ENCODE measurements at places on chromosomes 4 and X. TPM values are rescaled to one million over a fixed set of nuclear protein-coding genes. Genes with fewer than 3 reads are reported as not detected.

Gene CFAP99
- total RNA-seq = not detected

Gene CXXC4
- total RNA-seq = 0.05 TPM

Gene CXCL3
- 21.2 TPM for total RNA-seq

Gene DDX3X
- 235 TPM for total RNA-seq

Gene SPANXC
- total RNA-seq = not detected

Gene PRDM8
- 0.73 TPM for total RNA-seq

Gene FAM149A
- 1.2 TPM for total RNA-seq

Gene PABPC4L
- 2.0 TPM for total RNA-seq

Gene MORC4
- 16.3 TPM for total RNA-seq

Gene SMIM9
- total RNA-seq = not detected

Gene FAM47E
- not detected for total RNA-seq

- no peak for DNase-seq
Observed at GRCh38 chr4:48262926-48263325, 6.7 kb downstream of the TEC start.

GRCh38 chrX:31038575-31039326 lies 33.1 kb downstream of the FTHL17 start:
- DNase-seq = no peak

GRCh38 chr4:150415213-150415612 lies 166.7 kb upstream of the MAB21L2 start:
- DNase-seq = no peak

- no peak for DNase-seq
Observed at GRCh38 chr4:4308800-4309441, 18.9 kb downstream of the ZBTB49 start.

- no peak for DNase-seq
Observed at GRCh38 chr4:125620066-125620860, 305.5 kb downstream of the FAT4 start.

GRCh38 chrX:23732704-23733103 lies 10.4 kb downstream of the ACOT9 start:
- DNase-seq = no peak

GRCh38 chr4:8175686-8176085 lies 17.1 kb upstream of the ABLIM2 start:
- no peak for DNase-seq

DNA sequence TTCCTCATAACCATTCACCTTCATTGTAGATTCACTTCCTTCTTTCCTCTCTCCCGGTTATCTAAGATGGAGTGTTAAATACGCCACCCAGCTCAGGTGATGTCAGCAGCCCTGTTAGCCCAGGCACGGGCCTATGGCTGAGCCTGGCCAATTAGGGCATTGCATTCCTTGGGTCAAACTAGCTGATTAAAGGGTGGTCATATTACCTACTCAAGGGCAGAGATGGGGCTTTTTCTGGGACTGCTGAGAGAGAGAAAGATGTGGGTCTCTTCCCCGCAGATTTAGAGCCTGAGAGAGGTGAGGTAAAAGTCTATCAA lies 39.9 kb upstream of the AFAP1 start:
- DNase-seq = no peak

DNA sequence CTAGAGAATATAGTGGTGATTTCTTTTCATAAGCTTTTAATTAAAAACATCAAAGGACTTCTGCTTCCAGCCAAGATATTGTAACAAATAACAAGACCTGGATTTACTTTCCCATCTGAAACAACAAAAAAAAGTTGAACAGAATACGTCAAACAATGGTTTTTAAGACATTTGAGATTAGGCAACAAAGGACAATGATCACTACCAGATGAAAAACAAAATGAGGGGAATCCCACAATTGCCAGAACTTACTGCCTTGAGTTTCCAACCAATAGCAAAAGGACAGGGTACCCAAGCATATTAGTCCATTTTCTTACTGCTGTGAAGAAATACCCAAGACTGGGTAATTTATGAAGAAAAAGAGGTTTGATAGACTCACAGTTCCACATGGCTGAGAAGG lies 341.4 kb upstream of the INTU start:
- no peak for DNase-seq

DNA sequence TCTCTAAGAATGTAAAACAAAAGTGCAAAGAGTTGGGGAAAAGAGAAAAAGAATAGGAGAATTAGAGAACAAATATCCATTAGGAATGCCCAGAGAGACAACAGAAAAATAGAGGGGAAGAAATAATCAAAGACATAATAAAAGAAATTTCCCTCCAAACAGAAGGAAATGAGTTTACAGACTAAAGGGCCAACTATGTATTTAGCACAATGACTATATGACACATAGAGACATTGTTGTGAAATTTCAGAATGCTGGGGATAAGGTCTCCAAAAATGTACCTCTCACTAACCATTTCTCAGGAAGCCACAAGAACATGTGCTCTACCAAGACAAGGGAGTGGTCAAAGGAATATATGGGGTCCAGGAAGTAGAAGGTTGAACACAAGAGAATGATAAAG lies 121.0 kb upstream of the ACSL4 start:
- no peak for DNase-seq

DNA sequence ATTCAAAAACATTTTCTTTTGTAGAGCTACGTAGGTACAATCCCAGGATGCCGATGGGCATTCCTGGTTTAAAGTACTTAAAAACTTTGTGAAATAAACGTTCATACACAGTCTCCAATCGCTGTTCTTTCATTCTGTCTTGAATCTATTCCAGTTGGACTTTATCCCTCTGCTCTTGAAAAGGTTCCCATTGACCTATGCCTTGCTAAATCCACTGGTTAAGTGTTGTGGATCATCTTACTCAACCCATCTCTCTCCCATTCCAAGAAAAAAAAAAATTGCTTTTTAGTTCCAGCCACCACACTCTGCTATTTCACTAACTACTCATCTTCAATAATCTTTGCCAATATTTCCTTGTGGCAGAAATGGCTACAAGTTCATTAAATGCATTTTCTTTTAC lies 542.3 kb upstream of the GRIA3 start:
- DNase-seq = no peak

GRCh38 chr4:22553560-22553959 lies 37.7 kb upstream of the ADGRA3 start:
- no peak for DNase-seq

- DNase-seq = no peak
Observed at GRCh38 chr4:153512952-153513500, 46.9 kb downstream of the TMEM131L start.

DNA sequence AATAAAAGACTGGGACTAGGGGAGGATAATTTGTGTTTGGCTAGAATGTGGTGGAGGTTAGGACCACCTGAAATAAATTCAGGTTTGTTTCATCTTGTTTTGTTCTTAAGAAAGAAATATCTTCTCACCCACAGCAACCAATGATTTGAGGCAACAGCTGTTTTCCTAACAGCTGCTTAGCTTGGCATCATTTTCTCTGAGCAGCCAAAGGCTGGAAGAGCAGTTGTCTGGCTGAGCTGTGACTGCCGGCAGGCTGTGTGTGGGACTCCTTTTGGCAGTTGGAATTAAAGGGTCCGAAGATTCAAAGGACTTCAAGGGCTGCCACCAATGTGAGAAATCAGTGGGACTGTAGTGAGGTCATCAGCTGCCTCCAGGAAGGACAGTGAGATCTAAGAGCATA lies 5.0 kb downstream of the TRIM75 start:
- no peak for DNase-seq

DNA sequence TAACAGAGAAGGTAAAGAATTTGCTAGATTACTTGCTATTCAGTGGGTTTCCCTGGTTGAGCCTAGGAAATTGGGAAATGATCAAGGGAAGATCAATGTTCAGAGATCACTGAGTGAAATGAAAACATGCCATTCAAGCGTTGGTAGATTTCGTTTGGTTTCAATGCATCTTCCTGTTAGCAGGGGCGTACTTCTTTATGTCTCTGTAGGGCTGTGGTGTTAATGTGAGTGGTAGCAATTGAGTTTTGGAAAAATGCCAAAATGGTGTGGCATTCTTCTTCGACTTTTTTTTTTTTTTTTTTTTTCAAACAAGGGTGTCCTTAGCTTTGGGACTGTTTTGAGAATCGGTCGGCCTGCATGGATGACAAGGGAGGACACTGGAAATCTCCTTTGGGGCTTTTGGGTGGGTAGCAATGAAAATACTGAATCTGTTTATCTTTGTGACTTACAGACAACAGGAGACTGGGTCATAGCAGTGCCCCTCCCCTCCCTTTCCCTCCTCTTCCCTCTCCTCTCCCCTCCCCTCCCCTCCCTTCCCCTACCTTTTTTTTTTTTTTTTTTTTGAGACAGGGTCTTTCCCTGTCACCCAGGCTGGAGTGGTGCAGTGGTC lies 50.4 kb downstream of the SPRY1 start:
- no peak for DNase-seq

DNA sequence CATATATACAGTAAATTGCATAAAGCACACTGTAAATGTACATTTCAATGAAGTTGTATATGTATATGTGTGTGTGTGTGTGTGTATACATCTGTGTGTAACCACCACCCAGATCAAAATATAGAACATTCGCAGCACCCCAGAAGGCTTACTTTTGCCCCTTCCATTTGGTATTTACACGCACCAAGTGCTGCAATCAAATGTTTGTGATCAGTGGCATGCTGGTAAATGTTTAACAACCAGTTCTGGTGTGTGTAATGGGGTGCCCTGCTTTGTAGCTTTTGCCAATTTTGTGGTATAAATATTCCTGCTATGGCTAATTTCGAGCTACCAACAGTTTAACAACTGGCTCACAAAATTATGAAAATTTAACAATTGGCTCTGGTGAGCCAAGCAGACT lies 101.3 kb downstream of the RTL5 start:
- DNase-seq = no peak

- DNase-seq = no peak
Observed at GRCh38 chr4:89767924-89768323, 69.0 kb downstream of the SNCA start.

- no peak for DNase-seq
Observed at GRCh38 chr4:130393231-130393630, 1297.3 kb downstream of the C4orf33 start.

DNA sequence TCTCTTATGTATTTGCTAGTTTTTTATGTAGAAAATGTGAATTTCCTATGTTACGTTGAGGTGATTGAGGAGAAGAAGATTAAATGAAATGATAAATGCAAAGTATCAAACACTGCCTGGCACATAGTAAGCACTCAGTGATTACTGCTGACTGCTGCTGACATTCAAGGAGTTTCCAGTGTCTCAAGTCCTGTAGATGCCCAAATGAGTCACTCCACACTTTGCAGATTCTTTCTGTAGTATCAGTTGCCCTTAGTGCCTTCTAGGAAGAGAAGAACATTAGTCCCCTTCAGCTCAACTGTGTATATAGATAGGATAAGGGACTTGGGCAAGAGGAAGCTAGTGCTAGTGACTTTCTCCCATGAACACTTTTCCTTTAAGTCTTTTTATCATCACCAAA lies 240.5 kb upstream of the TEX13A start:
- no peak for DNase-seq

DNA sequence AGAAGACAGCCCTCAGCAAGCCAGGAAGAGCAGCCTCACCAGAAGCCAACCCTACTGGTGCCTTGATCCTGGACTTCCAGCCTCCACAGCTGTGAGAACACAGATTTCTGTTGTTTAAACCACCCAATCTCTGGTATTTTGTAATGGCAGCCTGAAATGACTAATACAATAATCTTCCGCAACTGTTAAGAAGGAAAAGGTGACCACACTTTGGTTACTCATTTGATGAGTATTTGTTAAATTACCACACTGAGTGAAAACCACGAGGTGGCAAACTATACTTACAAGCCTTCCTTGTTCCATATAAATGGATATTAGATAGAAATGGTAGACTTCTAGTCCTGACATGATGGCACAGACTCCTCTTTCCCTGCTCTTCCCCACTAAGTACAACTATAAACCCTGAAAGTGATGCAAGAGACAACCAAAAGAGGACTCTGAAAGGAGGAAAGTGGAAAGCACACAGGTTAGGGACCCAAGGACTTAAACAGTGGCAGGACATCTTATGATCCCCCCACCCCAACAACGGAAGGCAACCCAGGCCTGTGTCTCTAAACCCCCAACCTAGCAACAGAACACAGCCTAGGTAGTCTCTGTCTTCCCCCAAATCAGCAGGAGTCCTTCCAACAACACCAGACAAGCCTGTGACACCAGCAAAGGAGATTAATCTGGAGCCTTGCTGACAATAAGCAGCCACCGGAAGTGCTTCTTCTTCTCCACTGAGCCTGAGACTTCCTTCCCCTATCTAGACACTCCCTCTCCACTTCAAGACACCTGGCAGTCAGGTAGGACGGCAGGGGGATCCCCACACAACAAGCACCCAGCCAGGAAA lies 12.3 kb downstream of the ZNF182 start:
- DNase-seq = no peak

- peak; percentile 2 for DNase-seq
Observed at GRCh38 chr4:17385403-17385802, 126.5 kb downstream of the QDPR start.

DNA sequence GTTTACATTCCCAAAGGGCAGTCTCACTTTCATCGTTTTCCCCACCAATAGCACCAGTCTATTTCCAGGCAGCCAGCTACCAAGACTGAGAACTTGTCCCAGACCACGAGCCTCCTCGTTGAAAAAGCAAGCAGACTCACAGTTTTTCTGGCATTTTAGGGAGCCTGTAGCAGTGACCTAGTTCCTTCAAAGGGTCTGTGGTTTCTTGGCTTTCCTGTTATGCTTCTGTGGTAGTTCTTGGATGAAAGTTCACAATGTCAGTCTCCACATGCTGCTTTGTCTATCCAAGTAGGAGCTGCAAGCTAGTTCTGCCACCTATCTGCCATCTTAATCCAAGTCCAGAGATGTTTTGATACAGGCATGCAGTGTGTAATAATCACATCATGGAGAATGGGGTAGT lies 151.6 kb upstream of the ZC4H2 start:
- no peak for DNase-seq
